Esophagus squamous epithelium (tissue), 5 donors: ENCODE measurements at places on chromosomes 6 and 20.

- H3K4me1 ChIP-seq, result peaks cover 8% of the 10 kb centered on the region
- no peak overlapping the region for H3K4me3 ChIP-seq
- no peak for DNase-seq
- no peaks in the 10 kb centered on the region for H3K36me3 ChIP-seq
- no peaks in the 10 kb centered on the region for H3K27me3 ChIP-seq
- no peak overlapping the region for H3K27ac ChIP-seq
Measured at GRCh38 chr20:11447371-11448100, 470.2 kb upstream of the BTBD3 start.

- no peak for DNase-seq
- H3K4me3 ChIP-seq, result no peak overlapping the region
- no peak overlapping the region for H3K27ac ChIP-seq
- H3K36me3 ChIP-seq, result no peaks in the 10 kb centered on the region
Measured at GRCh38 chr6:28707387-28708282, 182.0 kb downstream of the GPX5 start.

- peaks cover 25% of the 10 kb centered on the region for H3K4me1 ChIP-seq
- H3K4me3 ChIP-seq, result peak overlapping the region; percentile 68
- H3K27ac ChIP-seq, result peak overlapping the region; percentile 98
- no peaks in the 10 kb centered on the region for H3K27me3 ChIP-seq
Measured at GRCh38 chr6:7540595-7540994, 876 bp upstream of the DSP start.

DNA sequence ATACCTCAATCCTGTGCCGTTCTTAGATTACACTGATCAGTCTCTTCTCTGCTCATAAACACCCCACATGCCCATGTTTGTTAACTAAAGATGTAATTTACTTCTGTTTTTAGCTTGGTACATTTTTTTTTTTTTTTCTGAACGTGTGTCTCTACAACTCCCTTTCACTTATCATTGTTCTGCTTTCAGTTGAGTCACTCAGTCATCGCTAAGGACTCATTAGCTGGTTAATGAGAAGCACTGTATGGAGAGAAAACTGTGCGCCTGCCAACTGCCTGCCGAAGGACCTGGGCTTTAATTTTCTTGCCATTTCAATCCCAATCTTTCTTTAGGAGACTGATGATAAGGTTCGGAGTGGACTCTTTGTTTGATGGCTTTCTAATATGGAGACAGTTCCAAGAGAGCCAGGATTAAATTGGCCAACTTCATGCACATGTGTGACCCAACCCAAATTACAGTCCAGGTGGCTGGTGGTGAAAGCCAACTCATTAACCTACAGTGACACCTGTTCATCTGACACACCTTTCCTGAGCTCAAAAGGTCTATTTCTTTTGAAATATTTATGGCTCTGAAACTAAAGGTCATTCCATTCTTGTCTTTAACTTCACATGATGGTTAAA lies 334.1 kb downstream of the BCKDHB start:
- peaks cover 17% of the 10 kb centered on the region for H3K4me1 ChIP-seq
- no peaks in the 10 kb centered on the region for H3K36me3 ChIP-seq
- peak overlapping the region; percentile 71 for H3K27ac ChIP-seq
- no peak for DNase-seq
- H3K27me3 ChIP-seq, result no peaks in the 10 kb centered on the region

GRCh38 chr6:95404777-95405176 lies 172.6 kb upstream of the MANEA start:
- H3K4me1 ChIP-seq, result no peaks in the 10 kb centered on the region
- H3K27me3 ChIP-seq, result no peaks in the 10 kb centered on the region
- no peak for DNase-seq

DNA sequence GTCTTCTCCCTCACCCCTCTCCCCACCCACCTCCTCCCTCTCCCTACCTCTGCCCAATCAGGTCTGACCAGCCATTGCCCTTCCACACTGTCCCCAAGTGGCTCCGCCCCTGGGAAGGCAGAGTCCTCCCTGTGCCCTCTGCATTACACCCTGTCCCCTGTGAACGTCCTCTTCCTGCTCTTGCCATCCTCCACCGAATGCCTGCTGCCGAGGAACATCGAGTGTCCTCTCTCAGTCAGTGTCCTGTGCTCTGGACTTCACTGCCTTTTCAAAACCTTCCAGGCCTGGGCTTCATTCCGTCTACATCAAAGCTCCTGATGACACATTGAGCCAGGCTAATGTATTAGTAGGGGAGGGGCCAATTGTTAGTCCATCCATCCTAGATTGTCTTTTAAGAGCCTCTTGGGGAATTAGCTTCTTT lies 3.3 kb upstream of the PACSIN1 start:
- no peak overlapping the region for H3K27ac ChIP-seq
- no peak for DNase-seq
- H3K36me3 ChIP-seq, result no peaks in the 10 kb centered on the region
- no peak overlapping the region for H3K4me3 ChIP-seq

DNA sequence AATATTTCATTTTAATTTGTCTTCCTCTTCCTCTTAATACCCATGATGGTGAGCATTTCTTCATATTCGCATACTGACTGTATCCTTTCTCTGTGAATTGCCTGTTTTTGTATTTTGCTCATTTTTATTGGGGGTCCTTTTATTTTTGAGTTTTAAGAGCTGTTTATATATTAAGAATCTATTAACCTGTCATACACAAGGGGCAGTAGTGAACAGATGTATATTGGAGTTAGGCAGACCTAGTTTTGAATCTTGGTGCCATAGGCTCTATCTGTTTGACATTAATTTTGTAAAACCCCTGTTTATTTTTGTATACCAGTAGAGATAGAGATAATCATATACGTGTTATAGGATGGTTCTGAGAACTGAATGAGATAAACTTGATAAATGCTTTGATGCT lies 3.1 kb upstream of the WFDC5 start:
- no peak for DNase-seq
- no peaks in the 10 kb centered on the region for H3K27me3 ChIP-seq
- H3K36me3 ChIP-seq, result no peaks in the 10 kb centered on the region
- no peak overlapping the region for H3K4me3 ChIP-seq
- H3K4me1 ChIP-seq, result peaks cover 10% of the 10 kb centered on the region

GRCh38 chr6:31010393-31011060 lies at the start of gene MUC22:
MUC22 (plus strand) TSS chr6:31010474; CDS start chr6:31010707, 233 bp downstream.
- peaks cover 31% of the 10 kb centered on the region for H3K4me1 ChIP-seq
- no peaks in the 10 kb centered on the region for H3K36me3 ChIP-seq
- H3K4me3 ChIP-seq, result no peak within 1 kb of the TSS
- no peak for DNase-seq
- no peak within 1 kb of the TSS for H3K27ac ChIP-seq

DNA sequence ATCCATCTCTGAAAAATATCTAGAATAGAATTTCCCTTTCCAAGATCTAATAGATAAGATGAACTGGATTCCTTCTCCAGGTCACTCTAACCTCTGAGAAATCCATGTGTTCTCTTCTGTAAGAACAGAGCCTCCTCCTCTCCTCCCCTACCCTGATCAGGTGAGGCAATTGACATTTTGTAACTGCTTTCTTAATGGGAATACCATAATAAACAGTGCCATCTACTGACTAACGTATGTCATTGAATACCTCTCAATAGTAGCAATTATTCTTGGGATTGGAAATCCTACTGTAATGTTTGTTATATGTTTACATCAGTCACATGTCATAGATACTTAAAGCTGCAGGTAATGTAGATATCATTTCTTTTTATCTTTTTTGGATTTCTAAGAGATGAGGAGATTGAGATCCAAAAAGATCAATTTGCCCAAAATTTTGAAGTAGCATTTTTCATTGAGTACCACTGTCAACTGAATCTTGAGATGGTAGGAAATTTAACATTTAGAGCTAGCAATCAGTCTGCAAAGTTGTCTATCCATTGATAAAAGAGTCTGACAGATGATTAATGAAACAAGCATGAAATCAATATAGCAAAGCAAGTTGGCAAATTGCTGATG lies 365.8 kb upstream of the HSF2 start:
- no peak for DNase-seq
- H3K36me3 ChIP-seq, result no peaks in the 10 kb centered on the region
- H3K27me3 ChIP-seq, result no peaks in the 10 kb centered on the region
- H3K27ac ChIP-seq, result no peak overlapping the region
- H3K4me3 ChIP-seq, result no peak overlapping the region
- H3K4me1 ChIP-seq, result no peaks in the 10 kb centered on the region

GRCh38 chr6:138037009-138037504 lies 70.2 kb downstream of the PERP start:
- H3K27me3 ChIP-seq, result no peaks in the 10 kb centered on the region
- no peaks in the 10 kb centered on the region for H3K36me3 ChIP-seq
- H3K4me3 ChIP-seq, result no peak overlapping the region
- DNase-seq, result no peak
- H3K4me1 ChIP-seq, result peaks cover 23% of the 10 kb centered on the region

- no peaks in the 10 kb centered on the region for H3K4me1 ChIP-seq
- H3K27ac ChIP-seq, result peak overlapping the region; percentile 69
- no peaks in the 10 kb centered on the region for H3K36me3 ChIP-seq
- DNase-seq, result no peak
- no peak overlapping the region for H3K4me3 ChIP-seq
Measured at GRCh38 chr6:138307816-138308730, 69.6 kb upstream of the SMIM28 start.

GRCh38 chr6:43992783-43993644 lies 134.2 kb downstream of the MRPL14 start:
- H3K27ac ChIP-seq, result no peak overlapping the region
- no peaks in the 10 kb centered on the region for H3K36me3 ChIP-seq
- no peaks in the 10 kb centered on the region for H3K27me3 ChIP-seq
- peaks cover 15% of the 10 kb centered on the region for H3K4me1 ChIP-seq
- no peak for DNase-seq

DNA sequence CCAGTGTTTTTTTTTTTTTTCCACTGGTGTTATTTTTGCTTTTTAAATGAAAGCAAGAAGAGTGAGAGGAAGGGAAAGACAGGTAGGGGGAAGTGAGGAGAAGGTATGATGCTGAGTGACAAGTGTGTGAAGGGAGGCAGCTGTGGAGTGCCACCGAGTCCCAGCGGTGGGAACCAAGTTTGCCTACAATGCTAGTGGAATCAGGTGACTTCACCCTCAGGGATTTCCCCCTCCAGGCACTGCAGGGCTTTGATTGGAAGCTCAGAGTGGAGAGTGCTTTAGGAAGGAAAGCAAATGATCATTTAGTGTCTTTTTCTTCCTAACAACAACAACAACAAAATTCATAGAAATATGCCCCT lies 120.5 kb upstream of the ENPP5 start:
- DNase-seq, result no peak
- no peak overlapping the region for H3K27ac ChIP-seq
- H3K4me1 ChIP-seq, result no peaks in the 10 kb centered on the region
- no peaks in the 10 kb centered on the region for H3K36me3 ChIP-seq
- H3K27me3 ChIP-seq, result no peaks in the 10 kb centered on the region

GRCh38 chr6:89509777-89510281 lies 76.9 kb downstream of the ANKRD6 start:
- DNase-seq, result no peak
- H3K4me1 ChIP-seq, result peaks cover 11% of the 10 kb centered on the region
- no peak overlapping the region for H3K27ac ChIP-seq
- no peaks in the 10 kb centered on the region for H3K36me3 ChIP-seq

DNA sequence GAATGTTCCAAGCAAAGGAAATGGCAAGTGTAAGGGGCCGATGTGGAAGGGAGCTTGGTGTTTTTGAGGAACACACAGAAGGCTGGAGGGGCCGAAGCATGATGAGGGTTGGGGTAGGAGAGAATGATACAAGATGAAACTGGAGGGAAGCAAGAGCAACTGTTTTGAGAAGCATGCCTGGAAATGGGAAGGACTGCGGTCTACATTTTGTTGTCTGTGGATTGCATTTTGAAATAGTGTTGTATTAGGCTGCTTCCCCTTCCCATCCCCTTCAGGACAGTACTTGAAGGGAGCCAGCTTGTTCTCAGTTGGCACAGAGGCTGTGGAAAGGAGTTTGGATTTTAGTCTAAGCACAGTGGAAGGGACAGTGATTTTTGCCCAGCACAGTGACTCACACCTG lies 2.2 kb downstream of the TM9SF4 start:
- H3K27me3 ChIP-seq, result no peaks in the 10 kb centered on the region
- no peak overlapping the region for H3K4me3 ChIP-seq
- H3K27ac ChIP-seq, result peak overlapping the region; percentile 60
- peaks cover 33% of the 10 kb centered on the region for H3K4me1 ChIP-seq
- no peaks in the 10 kb centered on the region for H3K36me3 ChIP-seq
- DNase-seq, result no peak

DNA sequence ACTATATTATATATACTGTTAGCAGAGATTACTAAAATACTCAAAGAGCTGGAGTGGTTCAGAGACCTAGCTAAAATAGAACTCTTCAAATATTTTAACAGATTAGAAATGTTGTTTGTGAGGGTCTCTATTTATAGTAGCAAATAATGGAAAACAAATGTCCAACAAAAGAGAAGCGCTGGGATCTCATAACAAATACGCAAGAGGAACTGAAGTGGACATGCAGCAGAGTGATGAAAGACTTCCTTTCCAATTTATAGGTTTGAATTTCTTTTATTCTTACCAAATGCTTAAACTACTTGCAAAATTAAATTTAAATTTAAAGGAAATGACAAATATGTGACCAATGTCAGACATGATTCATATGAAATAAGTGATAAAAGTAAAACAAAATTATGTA lies 49.9 kb downstream of the PIGU start:
- no peak overlapping the region for H3K4me3 ChIP-seq
- H3K27ac ChIP-seq, result no peak overlapping the region
- H3K4me1 ChIP-seq, result no peaks in the 10 kb centered on the region
- H3K36me3 ChIP-seq, result no peaks in the 10 kb centered on the region
